Activated B cell treated with CpG ODN at 0.5 μM for 24 hours (primary cell): ENCODE measurements at places on chromosomes 1 and 21. TPM values are rescaled to one million over a fixed set of nuclear protein-coding genes. Genes with fewer than 3 reads are reported as not detected.
A peak's percentile ranks its signal among the peaks of the same experiment; 100 is the strongest.

GJA9 gene
- not detected in 2 replicates for total RNA-seq

PTGER3 gene
- total RNA-seq = 0.22 TPM in 1 of 2 replicates, not detected in the other

S100A7 gene
- not detected in 2 replicates for total RNA-seq

PPCS gene
- 63.1 and 65.3 TPM in 2 replicates for total RNA-seq

DYNLT4 gene
- total RNA-seq = not detected in 2 replicates

FYB2 gene
- total RNA-seq = not detected in 2 replicates

OVAAL gene
- not detected in 2 replicates for total RNA-seq

AMIGO1 gene
- 0.42 and 0.53 TPM in 2 replicates for total RNA-seq

DNA sequence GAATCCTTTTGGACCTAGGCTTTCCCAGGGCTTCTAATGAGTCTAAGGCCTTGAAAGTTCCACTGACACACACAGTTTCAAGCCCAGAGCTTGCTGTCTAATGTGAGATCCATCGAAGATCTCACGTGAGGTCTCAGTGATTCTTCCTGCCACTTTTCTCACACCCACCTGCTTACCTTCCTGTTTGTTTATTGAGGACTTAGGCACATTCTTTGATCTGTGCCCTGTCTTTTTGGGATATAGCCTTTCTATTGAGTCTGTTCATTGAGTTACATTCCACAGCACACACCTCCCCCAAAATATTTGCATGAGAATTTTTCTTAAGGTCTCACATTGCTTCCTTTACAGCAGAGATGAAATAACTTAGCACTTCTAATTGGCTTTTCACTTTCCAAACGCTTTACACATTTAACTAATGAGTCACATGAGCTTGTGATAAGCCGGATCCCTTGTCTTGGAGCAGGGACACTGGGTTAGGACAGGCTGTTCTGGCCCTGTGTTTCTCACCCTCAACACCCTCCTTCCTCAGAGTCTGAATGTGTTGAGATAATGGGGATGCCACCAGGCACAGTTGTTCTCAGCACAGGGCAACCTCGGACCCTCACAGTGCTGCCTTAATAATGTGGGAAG, 288.3 kb downstream of the TM2D1 start:
- no peak for DNase-seq

DNA sequence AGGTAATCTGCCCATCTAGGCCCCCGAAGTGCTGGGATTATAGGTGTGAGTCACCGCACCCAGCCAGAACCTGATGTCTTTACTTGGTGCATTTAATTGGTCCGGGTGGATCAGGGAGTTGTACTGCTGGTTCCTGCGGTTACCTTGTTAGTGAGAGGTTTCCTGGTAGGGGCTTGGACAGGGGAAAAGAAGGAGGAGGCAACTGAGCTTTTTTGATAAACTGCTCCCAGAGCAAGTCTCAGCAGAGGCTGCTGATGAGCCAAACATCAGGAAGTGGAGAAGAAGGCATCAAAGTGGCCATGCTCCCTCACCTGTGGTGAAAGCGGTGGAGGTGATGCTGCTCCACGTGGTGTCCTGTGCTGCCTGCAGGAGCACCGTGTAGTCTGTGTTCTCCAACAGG, 161.5 kb upstream of the KIAA0040 start:
- no peak for DNase-seq

DNA sequence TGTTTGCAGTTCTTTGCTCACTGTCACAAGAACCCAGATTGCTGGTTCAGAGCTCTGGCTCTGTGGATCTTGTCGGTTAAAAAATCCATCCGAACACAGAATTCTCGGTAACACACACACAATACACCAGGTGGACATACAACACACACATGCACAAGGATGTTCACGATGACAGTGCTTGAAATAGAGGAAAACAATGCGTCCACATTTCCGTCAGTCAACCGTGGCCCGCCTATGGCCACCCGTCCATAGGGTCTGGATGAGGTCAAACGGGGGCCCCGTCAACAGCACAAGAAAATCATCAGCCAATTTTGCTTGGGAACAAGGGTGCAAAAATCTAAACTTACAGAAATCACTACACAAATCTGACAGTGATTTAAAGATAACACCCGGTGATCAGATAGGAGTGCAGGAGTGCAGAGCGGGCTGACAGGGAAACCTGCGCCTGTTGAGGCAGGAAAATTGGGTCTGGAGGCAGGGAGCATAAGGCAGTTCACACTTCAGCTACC, 50.4 kb upstream of the SLC19A1 start:
- DNase-seq = no peak

DNA sequence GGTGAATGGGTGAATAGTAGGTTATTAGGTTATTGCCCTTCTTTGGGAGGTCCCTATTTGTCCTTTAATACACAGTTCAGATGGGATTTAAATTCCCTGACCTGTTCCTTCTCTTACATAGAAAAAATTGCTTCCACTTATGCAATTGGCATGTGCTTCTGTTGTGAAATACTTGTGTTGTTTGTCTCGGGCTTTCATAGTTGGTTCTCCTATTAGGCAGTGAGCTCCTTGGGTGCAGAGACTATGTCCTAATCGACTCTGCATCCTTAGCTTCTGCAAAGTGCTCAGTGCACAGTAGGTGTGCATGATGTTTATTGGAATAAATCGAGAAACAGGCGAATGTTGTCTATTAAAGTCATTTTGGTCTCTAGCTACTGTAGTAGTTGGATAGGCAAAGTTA, 1.3 kb upstream of the PDE4B start:
- no peak for DNase-seq

DNA sequence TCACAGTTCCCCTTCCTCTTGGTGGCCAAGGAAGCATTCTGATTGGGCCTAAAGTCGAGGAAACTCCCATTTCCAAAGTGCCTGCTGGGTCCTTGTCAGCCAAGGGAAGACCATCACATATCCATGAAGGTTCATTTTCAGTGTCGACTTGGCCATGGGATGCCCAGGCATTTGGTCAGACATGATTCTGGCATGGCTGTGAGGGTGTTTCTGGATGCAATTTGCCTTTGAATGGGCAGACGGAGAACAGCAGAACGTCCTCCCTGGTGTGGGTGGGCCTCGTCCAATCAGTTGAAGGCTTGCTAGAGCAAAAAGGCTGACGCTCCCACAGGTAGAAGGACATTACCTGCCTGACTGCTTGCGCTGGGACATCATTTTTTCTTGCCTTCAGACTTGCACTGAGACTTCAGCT, 48.3 kb upstream of the LBR start:
- no peak for DNase-seq

DNA sequence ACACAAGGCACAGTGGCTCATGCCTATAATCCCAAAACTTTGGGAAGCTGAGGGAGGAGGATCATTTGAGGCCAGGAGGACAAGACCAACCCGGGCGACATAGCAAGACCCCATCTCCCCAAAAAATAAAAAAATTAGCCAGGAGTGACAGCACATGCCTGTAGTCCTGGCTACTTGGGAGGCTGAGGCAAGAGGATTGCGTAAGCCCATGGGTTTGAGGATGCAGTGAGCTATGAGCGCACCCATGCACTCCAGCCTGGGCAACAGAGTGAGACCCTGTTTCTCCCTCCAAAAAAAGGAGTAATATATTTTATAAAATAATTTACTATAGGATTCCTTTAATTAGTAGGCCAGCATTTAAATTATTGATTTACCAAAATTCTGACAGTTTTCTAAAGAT, 89.8 kb downstream of the ACBD6 start:
- no peak for DNase-seq

DNA sequence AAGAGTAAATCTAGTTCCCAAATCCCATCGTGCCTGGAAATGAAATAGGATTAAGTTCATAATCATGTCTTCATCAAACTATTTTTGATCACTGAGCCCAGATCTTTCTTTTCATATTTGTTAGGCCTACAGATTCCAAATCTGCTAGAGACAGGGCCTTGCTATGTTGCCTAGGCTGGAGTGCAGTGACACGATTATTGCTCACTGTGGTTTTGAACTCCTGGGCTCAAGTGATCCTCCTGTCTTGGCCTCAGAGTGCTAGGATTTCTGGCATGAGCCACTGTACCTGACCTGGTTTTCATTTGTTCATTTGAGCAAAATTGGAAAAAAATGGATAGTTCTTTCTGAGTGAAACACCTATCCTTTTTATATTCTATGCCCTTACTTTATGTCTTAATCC, 28.0 kb upstream of the DIPK1A start:
- DNase-seq = no peak

DNA sequence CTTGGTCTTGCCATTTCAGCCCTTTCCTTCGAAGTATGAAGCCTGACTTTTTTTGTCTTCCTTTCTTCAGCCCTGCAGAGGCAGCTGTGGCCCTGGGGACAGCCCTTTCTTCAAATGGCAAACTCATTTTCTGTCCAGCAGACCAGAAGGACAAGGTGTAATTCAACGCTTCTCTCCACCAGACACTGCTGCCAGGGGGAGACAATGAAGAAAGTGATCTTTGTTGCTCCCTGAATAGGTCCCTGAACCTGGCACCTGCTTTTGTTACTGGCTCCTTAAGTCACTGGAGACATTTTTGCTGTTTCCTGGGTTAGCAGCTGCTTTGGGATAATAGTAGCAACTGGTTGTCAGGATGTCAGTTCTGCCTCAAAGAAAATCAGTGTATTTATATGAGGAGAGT, 50.8 kb upstream of the MACF1 start:
- DNase-seq = no peak

GRCh38 chr1:116954440-116954839, 44.7 kb downstream of the PTGFRN start:
- no peak for DNase-seq

GRCh38 chr1:47624531-47624930, 186.7 kb downstream of the FOXD2 start:
- DNase-seq = no peak

DNA sequence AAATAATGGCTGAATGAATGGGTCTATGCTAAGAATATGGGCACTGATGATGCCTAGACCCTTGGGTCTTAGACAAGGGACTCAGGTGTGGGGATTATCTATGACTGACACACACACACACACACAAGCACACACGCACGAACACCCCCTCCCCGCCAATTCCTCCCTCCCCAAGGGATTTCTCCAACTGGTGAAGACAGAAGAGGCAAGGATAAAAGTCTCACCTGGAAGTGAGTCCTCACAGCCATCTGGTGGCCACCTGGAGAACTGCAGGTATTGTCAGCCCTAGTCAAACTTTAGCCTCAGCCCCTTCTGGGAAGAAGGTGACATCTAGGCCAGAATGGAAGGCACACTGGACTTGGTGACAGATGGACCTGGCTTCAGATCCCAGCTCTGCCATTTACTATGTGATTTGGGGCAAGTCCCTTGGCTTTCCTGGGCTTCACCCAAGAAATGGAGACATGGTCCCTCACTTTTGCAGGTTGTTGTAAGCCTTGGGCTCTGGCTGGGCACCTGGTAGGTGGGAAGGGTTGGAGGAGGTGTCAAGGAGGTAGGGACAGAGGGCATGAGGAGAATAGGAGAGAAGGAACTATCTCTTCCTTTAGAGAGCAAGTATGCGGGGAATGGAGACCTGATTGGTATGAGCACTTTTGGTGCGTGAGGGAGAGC, 4.0 kb upstream of the GPR3 start:
- peak; percentile 60 for DNase-seq

GRCh38 chr1:30012455-30013440, 710.6 kb downstream of the MATN1 start:
- no peak for DNase-seq

GRCh38 chr1:207463571-207463970, 9.4 kb downstream of the CR2 start:
- DNase-seq = no peak

DNA sequence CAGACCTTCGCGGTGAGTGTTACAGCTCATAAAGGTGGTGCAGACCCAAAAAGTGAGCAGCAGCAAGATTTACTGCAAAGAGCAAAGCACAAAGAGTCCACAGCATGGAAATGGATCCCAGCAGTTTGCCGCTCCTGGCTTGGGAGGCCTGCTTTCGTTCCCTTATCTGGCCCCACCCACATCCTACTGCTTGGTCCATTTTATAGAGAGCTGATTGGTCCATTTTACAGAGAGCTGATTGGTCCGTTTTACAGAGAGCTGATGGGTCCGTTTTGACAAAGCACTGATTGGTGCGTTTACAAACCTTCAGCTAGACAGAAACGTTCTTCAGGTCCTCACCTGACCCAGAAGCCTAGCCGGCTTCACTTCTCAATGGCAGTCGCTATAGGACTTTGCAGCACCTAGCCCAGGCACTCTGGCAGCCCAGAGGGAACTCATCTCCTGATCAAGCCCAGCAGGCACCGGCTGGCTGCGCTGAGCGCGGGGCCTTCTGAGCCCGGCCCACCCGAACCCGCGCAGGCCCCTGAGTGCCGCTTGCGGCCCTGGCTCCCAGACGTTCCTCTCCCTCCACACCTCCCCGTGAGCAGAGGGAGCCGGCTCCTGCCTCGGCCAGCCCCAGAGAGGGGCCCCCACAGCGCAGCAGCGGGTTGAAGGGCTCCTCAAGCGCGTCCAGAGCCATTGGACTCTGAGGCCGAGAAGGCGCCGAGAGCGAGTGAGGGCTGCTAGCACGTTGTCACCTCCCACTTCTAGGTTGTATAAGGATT, 200.3 kb downstream of the LMO4 start:
- no peak for DNase-seq

DNA sequence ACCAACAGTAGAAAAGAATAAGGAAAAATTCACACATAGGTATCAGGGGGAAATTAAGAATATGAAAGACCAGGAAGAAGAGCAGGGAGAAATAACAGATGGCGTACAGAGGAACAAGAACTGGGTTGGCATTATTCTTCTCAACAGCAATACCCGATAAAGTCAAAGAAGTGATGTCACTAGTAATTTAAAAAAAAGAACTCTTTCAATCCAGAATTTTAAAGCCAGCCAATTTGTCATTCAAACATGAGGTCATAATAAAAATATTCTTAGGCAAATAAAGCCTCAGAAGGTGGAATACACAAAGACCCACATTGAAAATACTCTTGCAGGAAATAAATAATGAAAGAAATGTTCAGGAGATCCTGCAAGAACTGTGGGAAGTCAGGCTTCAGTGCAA, 8.8 kb downstream of the NCMAP start:
- DNase-seq = no peak

GRCh38 chr1:25899792-25900191, 6.4 kb downstream of the STMN1 start:
- no peak for DNase-seq

- DNase-seq = no peak
Observed at GRCh38 chr1:153795934-153796785, 21.0 kb downstream of the SLC27A3 start.

DNA sequence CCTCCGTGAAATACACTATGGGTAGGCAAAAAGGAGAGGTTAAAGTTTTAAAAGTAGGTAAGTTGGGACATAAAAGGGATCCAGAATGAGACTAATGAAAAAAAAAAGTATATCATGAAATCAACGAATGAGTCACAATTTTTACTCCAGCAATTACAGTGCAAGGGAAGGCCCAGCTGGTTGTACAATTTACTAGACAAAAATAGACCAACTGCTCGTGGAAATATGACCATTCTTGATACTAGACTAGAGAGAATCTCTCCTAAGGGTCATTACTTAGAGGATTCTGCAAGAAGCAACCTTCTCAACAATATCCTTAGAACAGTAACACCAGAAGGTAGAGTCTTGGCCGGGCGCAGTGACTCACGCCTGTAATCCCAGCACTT, 55.1 kb upstream of the EFHD2 start:
- no peak for DNase-seq

GRCh38 chr1:181033128-181033798, 520 bp upstream of the MR1 start:
- DNase-seq = peak; percentile 29

- no peak for DNase-seq
Observed at GRCh38 chr1:164562947-164563520, 4.0 kb downstream of the PBX1 start.

GRCh38 chr1:223161321-223161720, 18.3 kb upstream of the TLR5 start:
- no peak for DNase-seq
